ENCODE measurements at places on chromosomes 7 and 10. TPM values are rescaled to one million over a fixed set of nuclear protein-coding genes. Genes with fewer than 3 reads are reported as not detected.

DNA sequence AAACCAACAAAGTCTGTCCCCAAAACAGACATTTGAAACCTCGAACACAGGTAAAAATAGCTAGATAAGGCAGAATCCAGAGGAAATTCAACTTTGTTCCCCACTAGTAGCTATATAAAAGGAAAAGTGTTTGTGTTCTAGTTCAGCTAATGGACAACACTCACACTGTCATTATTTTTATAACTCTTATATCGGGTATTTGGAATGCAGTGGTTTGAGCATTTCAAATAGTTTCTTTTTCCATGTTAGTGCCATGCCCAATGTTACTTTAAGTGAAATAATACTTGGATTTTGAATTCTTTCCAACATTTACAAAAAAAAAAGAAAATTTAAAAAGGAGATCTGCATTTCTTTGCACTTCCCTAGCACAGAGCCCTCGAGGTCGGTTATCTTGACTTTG is 213.6 kb downstream of the DOCK4 start:
- DNase-seq, result no peak
- H3K36me3 ChIP-seq, result no peaks in the 10 kb centered on the region
- no peak overlapping the region for H3K27ac ChIP-seq
- no peaks in the 10 kb centered on the region for H3K27me3 ChIP-seq
- H3K4me1 ChIP-seq, result peaks cover 3% of the 10 kb centered on the region
- no peak overlapping the region for H3K4me3 ChIP-seq

GRCh38 chr7:50653981-50654425 is 88.8 kb upstream of the DDC start:
- H3K36me3 ChIP-seq, result peaks cover 31% of the 10 kb centered on the region
- no peaks in the 10 kb centered on the region for H3K27me3 ChIP-seq
- H3K27ac ChIP-seq, result no peak overlapping the region
- no peak for DNase-seq

RBM20 gene
- 0.17 TPM for total RNA-seq

DNA sequence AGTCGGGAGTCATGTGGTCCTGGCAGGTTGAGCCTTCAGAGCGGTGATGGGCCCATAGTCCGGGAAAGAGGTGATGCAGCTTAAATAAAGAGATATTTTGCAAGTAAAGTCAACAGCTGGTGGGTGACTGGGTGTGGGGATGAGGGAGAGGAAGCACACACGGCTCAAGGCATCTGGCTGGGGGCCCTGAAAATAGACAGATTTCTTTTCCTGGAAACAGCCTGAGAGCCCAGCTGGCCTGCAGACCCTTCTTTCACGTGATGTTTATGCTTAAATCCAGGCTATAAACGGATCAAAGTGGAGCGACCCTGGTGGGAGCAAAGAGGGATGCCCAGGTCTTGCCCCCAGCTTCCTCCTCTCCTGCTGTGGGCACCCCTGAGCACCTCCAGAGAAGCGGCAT is 149.1 kb downstream of the TEX36 start:
- no peak overlapping the region for H3K27ac ChIP-seq
- no peaks in the 10 kb centered on the region for H3K27me3 ChIP-seq
- DNase-seq, result no peak
- no peaks in the 10 kb centered on the region for H3K36me3 ChIP-seq

GRCh38 chr10:35237766-35238512 is 98.4 kb upstream of the CCNY start:
- H3K4me3 ChIP-seq, result no peak overlapping the region
- no peaks in the 10 kb centered on the region for H3K4me1 ChIP-seq
- no peak for DNase-seq
- H3K27ac ChIP-seq, result no peak overlapping the region
- no peaks in the 10 kb centered on the region for H3K27me3 ChIP-seq

DNA sequence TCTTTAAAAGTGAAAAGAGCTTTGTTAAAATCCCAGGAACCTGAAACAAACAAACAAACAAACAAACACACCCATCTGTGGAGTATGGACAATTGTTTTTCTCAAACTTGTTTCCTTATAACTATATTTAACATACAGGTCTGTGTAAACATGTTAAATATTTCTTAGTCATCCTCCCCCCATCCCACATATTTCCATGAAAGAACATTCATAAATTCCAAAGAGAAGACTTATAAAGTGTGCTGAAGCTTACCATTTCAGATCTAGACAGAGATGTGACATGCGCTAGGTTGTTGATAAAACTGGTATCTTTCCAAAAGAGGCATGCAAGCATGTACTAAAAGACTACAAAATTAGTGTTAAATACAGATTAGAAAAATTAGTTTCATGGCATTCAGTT is 6.5 kb downstream of the FKBP14 start:
- peaks cover 26% of the 10 kb centered on the region for H3K36me3 ChIP-seq
- no peak overlapping the region for H3K4me3 ChIP-seq
- H3K27me3 ChIP-seq, result no peaks in the 10 kb centered on the region
- no peak for DNase-seq
- no peak overlapping the region for H3K27ac ChIP-seq
